ENCODE measurements at places on chromosomes 3 and 15. TPM values are rescaled to one million over a fixed set of nuclear protein-coding genes. Genes with fewer than 3 reads are reported as not detected.

DNA sequence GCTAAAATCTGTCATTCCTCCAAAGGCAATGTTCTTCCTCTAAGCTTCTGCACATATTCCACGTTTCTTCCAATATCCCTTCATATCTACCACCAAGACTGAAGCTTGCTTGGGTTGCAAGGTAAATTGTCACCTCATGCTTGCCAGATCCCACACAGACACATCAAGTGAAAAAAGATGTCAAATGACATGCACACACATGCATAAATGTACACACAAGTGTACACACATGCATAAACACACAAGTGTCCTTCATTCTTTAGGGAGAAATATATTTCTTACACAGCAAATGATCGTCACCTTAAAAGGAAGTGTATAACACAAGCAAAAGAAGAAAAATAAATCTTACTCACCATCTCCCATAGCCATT is 59.4 kb downstream of the CLASP2 start:
- peaks cover 60% of the 10 kb centered on the region for H3K4me1 ChIP-seq
- peak overlapping the region; percentile 78 for H3K4me3 ChIP-seq
- peak overlapping the region; percentile 62 for H3K27ac ChIP-seq
- H3K27me3 ChIP-seq, result no peaks in the 10 kb centered on the region
- no peak for DNase-seq
- no peaks in the 10 kb centered on the region for H3K36me3 ChIP-seq

DNA sequence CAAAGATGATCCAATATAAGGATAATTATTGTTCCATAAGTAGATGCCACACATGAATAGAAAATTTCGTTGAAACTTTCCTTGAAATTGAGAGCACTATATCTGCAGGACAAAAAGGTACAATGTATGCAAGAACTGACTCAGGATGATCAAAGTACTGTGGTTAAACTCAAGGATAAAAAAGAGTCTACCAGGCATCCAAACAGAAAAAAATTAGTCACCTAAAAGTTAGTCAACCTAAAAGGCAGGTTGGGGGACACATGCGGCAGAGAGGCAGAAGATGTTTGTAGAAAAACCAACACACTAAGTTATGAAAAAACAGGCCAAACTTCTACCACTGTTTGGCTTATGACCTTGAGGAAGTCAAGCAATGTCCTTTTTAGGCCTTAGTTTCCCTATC is 68.7 kb downstream of the GSK3B start:
- H3K27me3 ChIP-seq, result no peaks in the 10 kb centered on the region
- H3K4me1 ChIP-seq, result peaks cover 54% of the 10 kb centered on the region
- no peaks in the 10 kb centered on the region for H3K36me3 ChIP-seq
- H3K4me3 ChIP-seq, result no peak overlapping the region
- H3K27ac ChIP-seq, result peak overlapping the region; percentile 5
- DNase-seq, result no peak

DNA sequence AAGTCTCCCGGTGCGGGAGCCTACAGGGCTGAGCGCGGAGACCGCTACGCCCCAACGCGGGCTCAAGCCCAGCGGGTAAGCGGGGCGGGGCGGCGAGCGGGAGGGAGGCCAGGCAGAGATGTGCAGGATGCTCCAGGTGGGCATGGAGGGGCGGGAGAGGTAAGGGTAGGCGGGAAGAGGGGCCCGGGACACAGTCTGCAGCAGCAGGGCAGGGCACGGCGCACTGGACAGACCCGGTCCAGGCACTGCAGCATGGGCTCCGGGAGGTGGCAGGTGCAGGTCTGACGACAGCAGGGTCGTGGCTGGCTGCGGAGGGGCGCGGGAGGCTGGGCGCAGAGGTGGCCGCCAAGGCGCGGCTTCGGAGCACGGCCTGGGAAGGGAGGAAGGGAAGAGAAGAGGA is 102.8 kb downstream of the GABRB3 start:
- peaks cover 7% of the 10 kb centered on the region for H3K27me3 ChIP-seq
- no peaks in the 10 kb centered on the region for H3K4me1 ChIP-seq
- H3K36me3 ChIP-seq, result no peaks in the 10 kb centered on the region
- no peak overlapping the region for H3K4me3 ChIP-seq
- DNase-seq, result no peak

- H3K36me3 ChIP-seq, result no peaks in the 10 kb centered on the region
- H3K27me3 ChIP-seq, result peaks cover 4% of the 10 kb centered on the region
- peaks cover 11% of the 10 kb centered on the region for H3K4me1 ChIP-seq
- H3K27ac ChIP-seq, result no peak overlapping the region
- no peak for DNase-seq
Observed at GRCh38 chr3:106191211-106191610, 322.4 kb upstream of the CBLB start.

GRCh38 chr3:192246847-192247559 is 480.3 kb downstream of the FGF12 start:
- H3K4me3 ChIP-seq, result no peak overlapping the region
- H3K27me3 ChIP-seq, result no peaks in the 10 kb centered on the region
- no peaks in the 10 kb centered on the region for H3K4me1 ChIP-seq
- no peak for DNase-seq
- H3K27ac ChIP-seq, result no peak overlapping the region

GRCh38 chr15:27696530-27696929 is 402.6 kb downstream of the OCA2 start:
- H3K4me1 ChIP-seq, result no peaks in the 10 kb centered on the region
- no peak for DNase-seq
- H3K27ac ChIP-seq, result no peak overlapping the region
- H3K4me3 ChIP-seq, result no peak overlapping the region
- no peaks in the 10 kb centered on the region for H3K27me3 ChIP-seq

GRCh38 chr3:64813326-64813725 is 125.5 kb upstream of the ADAMTS9 start:
- H3K4me1 ChIP-seq, result no peaks in the 10 kb centered on the region
- H3K4me3 ChIP-seq, result no peak overlapping the region
- H3K27me3 ChIP-seq, result no peaks in the 10 kb centered on the region
- no peak for DNase-seq
- H3K36me3 ChIP-seq, result no peaks in the 10 kb centered on the region

GRCh38 chr3:2861920-2862319 is 248.3 kb downstream of the IL5RA start:
- peaks cover 1% of the 10 kb centered on the region for H3K27me3 ChIP-seq
- no peak for DNase-seq
- H3K4me3 ChIP-seq, result no peak overlapping the region
- H3K27ac ChIP-seq, result no peak overlapping the region

GRCh38 chr3:23874359-23875112 is 42.3 kb downstream of the NKIRAS1 start:
- peak overlapping the region; percentile 6 for H3K4me3 ChIP-seq
- 0 out of 2 replicates have a peak, but pooled peaks cover 6% of the 10 kb centered on the region for H3K36me3 ChIP-seq
- DNase-seq, result peak; percentile 87
- no peaks in the 10 kb centered on the region for H3K27me3 ChIP-seq
- peak overlapping the region; percentile 59 for H3K27ac ChIP-seq

- H3K27ac ChIP-seq, result no peak overlapping the region
- peaks cover 10% of the 10 kb centered on the region for H3K36me3 ChIP-seq
- H3K27me3 ChIP-seq, result peaks cover under 1% of the 10 kb centered on the region
- no peak overlapping the region for H3K4me3 ChIP-seq
- DNase-seq, result no peak
Observed at GRCh38 chr3:4736284-4736861, 242.9 kb upstream of the BHLHE40 start.

DNA sequence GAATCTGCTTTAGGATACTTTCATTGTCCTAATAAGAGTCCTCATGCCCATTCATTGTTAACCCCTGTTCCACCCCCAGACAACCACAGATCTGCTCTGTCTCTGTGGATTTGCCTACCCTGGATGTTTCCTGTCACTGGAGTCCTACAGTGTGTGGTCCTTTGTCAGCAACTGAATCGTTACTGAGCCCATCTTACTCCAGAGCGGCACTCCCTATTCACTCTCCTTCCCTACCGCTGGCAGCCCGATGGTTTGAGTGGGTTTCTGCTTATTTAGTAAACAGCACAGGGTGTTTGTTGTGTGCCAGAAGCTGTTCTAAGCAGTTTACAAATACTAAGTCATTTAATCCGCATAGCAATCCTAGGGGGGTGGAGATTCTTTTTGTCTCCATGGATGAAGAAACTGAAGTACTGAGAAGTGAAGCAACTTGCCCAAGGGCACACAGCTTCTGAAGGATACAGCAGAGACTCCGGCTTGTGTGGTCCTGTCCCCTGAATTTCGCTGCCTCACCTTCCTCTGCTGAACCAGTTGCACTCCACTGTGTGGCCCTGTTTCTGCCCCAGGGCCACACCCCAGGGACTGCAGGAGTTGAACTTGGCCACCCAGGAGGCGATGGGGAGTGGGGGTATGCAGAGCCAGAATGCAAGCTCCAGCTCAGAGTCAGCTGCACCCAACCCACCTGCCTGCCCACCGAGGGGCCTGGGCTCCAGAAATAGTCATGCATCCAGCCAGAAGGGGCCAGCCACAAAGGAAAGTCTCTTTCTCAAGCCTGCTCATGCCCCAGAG is 56.5 kb upstream of the SLC6A1 start:
- no peaks in the 10 kb centered on the region for H3K36me3 ChIP-seq
- DNase-seq, result no peak
- peaks cover 37% of the 10 kb centered on the region for H3K27me3 ChIP-seq
- H3K27ac ChIP-seq, result no peak overlapping the region
- H3K4me1 ChIP-seq, result peaks cover 14% of the 10 kb centered on the region
- H3K4me3 ChIP-seq, result no peak overlapping the region

DNA sequence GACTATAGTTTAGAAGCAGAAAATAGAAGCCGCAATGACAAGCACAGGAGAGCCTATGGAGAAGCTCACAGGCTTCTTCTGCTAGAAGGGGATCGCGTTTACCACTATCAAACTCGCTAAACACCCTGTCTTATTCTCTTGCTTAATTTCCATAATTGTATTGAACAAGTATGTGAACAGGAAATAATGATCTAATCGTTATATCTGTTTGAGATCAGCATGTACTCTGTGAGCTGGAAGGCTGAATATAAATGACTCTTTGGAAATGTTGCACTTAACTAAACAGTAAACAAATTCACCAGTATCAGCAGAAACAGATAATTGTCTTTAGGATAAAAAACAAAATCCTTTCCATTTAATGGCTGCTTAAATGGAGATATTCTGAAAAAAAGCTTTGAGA is 15.0 kb downstream of the NEK10 start:
- H3K4me3 ChIP-seq, result no peak overlapping the region
- H3K27me3 ChIP-seq, result no peaks in the 10 kb centered on the region
- no peak overlapping the region for H3K27ac ChIP-seq
- H3K36me3 ChIP-seq, result no peaks in the 10 kb centered on the region
- no peak for DNase-seq
- peaks cover 38% of the 10 kb centered on the region for H3K4me1 ChIP-seq

DNA sequence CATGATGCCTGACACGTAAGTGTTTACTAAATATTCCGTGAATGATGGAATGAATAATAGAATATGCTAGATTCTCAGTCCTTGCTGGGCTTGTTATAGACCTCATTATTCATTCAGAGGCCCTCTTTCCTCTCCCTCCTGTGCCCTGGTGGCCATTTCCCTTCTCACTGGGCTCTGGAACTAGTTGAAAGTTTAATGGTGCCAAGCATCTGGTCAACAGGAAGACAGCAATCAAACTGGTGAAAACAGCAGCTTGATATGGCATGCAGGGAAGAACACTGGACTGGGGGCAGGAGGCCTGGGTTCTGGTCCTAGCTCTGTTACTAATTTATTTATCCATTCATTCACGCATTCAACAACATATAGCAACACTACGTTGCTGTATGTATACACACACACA is 3.7 kb upstream of the APOD start:
- peaks cover 21% of the 10 kb centered on the region for H3K27me3 ChIP-seq
- no peak for DNase-seq
- H3K27ac ChIP-seq, result no peak overlapping the region
- peaks cover 13% of the 10 kb centered on the region for H3K4me1 ChIP-seq
- H3K4me3 ChIP-seq, result no peak overlapping the region

DNA sequence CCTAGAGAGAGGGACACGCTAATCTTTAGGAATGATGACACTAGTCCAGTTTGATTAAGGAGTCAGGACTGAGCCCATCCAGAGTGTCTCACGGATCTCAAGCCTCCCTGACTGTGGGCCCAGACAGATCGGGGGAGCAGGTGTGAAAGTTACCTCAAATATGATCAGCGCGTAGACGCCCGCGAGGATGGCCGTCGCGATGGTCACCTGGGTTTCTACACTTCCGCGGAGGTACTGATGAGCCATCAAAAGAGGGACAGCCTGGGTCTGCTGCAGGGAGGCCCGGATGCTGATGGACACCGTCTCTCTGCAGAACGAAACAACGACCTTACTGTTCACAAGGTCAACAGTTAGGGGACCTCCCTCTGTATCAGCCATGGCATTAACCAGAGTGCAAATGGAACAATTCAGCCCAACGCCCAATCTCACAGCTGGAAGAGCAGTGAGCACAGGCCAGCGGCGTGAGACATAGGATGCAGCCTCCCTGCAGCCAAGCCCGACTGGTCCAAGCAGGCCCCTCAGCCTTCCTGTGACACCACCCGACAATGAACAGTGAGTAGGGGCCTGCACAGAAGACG is 84.4 kb downstream of the OCA2 start:
- H3K36me3 ChIP-seq, result no peaks in the 10 kb centered on the region
- no peak for DNase-seq
- no peak overlapping the region for H3K27ac ChIP-seq

DNA sequence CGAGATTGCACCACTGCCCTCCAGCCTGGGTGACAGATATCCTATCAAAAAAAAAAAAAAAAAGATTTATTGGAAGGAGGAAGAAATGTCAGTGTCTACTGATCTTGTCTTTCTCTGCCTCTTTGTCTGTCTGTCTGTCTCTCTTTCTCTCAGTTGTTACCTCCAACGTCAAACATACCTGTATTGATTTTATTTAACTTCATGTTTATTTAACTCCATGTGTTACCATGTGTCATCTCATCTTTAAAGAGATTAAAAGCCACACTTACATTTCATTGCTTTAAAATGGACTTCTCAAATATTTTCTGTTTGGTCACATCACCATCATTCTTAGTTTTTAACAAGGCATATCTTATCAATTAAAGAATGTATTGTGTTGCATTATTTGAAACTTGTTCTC is 9.4 kb downstream of the CLDN11 start:
- H3K27ac ChIP-seq, result no peak overlapping the region
- H3K4me3 ChIP-seq, result no peak overlapping the region
- H3K27me3 ChIP-seq, result peaks cover 6% of the 10 kb centered on the region
- H3K4me1 ChIP-seq, result peaks cover 24% of the 10 kb centered on the region

GRCh38 chr3:13762906-13763305 is 117.0 kb downstream of the WNT7A start:
- H3K27me3 ChIP-seq, result peaks cover 4% of the 10 kb centered on the region
- H3K4me3 ChIP-seq, result no peak overlapping the region
- no peak for DNase-seq
- H3K36me3 ChIP-seq, result no peaks in the 10 kb centered on the region
- H3K4me1 ChIP-seq, result no peaks in the 10 kb centered on the region

Gene SUSD5
- total RNA-seq, result 0.43 TPM

Gene SLC22A13
- total RNA-seq, result 0.15 TPM

Gene CMTM8
- not detected for total RNA-seq

Gene WDR93
- not detected for total RNA-seq
